ENCODE measurements at places on chromosomes 12 and 14. TPM values are rescaled to one million over a fixed set of nuclear protein-coding genes. Genes with fewer than 3 reads are reported as not detected.

DNA sequence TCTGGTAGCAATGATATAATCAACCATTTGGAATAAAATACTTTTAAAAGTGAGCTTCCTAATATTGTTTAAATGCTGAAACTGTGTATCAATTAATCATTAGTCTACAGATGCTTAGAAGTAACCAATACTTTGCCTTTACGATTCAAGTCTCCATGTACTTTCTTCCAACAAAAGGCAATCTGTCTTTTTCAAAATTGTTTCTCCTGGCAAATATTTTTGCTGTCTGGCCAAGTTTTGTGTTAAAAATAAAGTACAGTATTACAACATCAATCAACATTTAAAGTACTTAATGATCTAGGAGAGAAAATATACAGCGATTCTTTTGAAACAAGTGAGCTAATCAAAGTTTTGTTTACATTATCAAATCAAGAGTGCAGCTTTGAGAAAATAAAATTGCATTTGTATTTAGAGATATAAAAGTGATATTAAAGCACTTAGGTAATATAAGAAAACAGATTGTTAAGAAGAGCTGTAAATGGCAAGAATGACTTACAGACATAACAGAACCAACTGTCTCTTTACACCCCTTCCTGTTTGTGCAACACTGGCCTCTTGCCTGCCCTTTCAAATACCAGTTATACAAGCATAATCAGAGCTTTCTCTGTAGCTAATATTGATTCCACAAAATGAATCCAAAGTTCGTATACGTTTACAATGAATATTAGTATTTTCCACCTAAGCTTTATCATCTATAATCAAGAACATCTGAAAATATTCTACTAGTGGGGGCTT lies 38.2 kb upstream of the FBLN5 start:
- DNase-seq = no peak

GRCh38 chr12:47184813-47185212 lies 105.1 kb upstream of the AMIGO2 start:
- DNase-seq = no peak

- no peak for DNase-seq
Observed at GRCh38 chr12:124403273-124403672, 108.4 kb downstream of the RFLNA start.

- DNase-seq = no peak
Observed at GRCh38 chr14:59044707-59045106, 143.8 kb upstream of the DAAM1 start.

The DDN gene
- total RNA-seq = 0.95 TPM

All from heart left ventricle (tissue), 16 donors.